ENCODE measurements at places on chromosomes 2 and 18. TPM values are rescaled to one million over a fixed set of nuclear protein-coding genes. Genes with fewer than 3 reads are reported as not detected.

Gene RFX8
- not detected for total RNA-seq

DNA sequence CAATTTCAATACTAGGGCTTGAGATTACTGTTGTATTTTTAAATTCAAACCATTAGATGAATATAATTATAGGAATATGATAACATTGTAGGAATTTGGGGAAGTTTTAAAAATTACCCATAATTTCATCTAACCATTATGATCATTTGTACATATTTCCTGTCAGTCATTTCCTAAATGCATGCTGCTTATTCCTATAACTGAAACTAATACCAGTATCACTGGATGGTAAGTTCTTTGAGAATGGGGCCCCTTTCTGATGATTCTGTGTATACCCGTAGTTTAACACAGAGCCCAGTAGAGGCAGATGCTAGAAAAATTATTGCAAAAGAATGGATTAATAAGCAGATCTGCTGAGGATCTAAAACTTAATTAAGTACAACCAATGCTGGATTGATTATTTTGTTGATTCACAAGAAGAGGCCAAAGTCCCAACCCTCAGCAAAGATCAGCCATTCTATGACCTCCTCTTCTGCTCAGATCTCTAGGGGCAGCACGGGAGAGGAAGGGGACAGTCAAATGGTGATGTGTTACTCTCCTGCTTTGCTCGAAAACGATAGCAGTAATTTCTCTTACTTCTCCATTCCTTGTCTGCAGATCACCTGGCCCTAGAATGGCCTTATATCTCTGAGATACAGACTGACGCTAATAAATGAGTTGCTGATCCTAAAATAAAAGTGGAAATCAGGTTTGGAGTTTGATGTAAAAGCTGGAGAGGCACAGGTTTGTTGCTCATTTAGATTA is 69.5 kb upstream of the PELI1 start:
- no peak for DNase-seq

GRCh38 chr18:10798727-10799550 is 273.1 kb downstream of the NAPG start:
- no peak for DNase-seq

DNA sequence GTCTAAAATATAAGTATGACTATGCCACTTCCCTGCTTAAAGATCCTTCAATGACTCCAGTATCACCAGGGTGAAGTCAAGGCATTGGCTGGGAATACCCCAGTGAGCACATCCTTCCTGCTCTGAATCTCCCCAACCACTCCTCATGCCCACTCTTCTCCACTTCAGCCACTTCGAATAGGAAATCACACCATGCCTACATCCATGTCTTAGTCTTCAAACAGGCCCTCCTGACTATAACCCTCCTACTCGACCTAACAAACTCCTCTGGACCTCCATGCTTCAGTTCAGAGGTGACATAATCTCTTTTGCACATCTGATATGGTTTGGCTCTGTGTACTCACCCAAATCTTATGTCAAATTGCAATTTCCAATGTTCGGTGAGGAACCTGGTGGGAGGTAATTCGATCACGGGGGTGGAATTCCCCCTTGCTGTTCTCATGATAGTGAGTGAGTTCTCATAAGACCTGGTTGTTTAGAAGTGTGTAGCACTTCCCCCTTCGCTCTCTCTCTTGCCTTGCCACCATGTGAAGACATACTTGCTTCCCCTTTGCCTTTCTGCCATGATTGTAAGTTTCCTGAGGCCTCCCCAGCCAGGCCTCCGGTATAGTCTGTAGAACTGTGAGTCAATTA is 87.8 kb upstream of the TFCP2L1 start:
- DNase-seq = no peak

- no peak for DNase-seq
Measured at GRCh38 chr2:138185827-138186226, 221.6 kb downstream of the HNMT start.

GRCh38 chr2:207283356-207283755 is 117.6 kb upstream of the KLF7 start:
- peak; percentile 38 for DNase-seq
